ENCODE measurements at places on chromosomes 3 and 15.

DNA sequence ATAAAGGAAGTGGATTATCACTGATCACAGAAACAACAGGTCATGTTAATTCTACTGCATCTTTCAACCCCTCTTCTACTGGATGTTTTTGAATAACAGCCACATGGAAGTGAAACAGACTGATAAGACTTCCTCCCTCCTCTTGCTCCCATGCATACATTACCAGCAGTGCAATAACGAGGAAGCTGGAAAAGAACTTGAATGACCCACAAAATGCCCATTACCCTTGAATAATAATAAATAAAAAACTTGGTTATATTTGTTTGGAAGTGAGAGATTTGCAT is 51.6 kb downstream of the RARB start:
- no peak for DNase-seq

DNA sequence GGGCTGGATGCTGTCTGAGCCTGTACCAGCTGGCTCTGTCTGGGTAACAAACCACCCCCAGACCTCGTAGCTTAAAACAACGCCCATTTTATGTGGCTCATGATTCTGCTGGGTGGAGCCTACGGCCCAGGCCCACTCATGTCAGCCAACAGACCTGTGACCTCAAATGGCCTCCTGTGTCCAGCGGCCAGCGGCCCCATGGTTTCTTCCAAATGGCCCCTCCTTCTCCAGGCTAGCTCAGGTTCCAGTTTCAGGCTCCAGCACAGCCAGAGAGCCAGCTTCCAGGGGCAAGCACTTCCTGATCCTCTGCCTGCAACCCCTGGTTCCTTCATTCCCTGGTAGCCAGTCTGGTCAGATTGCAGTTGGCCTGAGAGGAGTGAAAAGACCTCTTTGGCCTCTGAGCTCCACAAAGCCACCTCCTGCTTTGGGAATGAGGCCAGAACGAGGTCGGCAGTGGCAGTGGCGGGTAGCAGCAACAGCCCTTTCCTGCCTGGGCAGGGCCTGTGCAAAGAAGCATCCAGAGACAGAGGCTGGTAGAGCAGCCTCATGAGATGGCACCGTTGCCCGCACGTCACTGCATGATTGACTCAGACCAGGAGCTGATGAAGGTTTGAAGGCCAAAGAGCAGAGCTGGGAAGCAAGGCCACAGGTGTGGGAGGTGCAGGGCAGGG is 21.0 kb upstream of the PLXNA1 start:
- DNase-seq = no peak

DNA sequence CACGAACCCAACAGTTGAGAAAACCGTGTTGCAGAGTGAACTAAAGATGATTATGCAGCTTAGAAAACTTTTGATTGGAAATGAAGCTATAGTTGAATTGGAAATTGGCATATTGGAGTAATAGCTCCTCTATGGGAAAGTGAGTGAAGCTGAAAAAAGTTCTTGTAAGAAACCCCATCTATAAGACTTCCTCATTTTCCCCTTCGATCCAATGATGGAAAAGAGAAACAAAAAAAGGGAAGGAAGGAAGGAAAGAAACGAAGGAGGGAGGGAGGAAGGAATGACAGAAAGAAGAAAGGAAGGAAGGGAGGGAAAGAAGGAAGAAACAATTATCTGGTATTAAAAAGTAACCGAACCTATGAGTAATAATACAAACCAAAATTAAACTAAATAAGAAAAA is 791.8 kb upstream of the NR2F2 start:
- DNase-seq = no peak

DNA sequence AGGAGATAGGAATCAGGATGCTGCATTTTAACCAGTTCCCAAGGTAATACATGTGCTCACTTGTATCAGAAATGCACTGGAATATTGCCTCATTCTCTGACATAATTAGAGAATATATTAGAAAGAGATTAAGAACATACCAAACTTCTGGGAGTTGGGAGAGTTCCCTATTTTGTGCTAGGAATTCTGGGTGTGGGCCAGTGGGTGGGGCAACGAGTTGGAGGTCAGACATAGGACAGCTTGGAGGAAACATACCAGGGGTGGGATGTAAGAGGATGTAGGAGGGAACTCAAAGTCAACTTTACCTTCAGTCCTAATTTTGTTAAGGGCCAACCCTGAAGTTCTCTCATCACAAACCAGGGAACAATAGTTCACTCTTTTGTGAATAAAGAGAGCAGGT is 83.6 kb downstream of the SLC7A14 start:
- DNase-seq = no peak

DNA sequence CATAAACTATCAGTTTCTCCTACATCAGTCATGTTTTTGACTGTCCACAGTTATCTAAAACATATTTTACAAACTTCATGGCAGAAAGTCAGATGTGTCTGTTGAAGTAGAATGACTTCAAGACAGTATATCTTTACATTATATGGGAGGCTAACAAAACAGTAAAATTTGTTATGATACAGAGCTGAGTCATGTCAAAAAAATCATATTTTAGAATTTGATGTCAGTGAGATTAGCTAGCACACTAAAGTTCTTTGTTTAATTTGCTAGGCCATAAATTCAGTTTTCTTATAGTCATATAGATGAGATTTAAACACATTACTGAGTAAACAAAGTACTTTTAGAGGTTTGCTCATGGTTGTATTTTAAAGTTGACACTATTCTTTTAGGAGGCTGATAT is 80.3 kb upstream of the IGSF10 start:
- no peak for DNase-seq

- DNase-seq = no peak
Observed at GRCh38 chr3:117200962-117201361, 491.4 kb downstream of the TUSC7 start.

- no peak for DNase-seq
Observed at GRCh38 chr15:73141216-73141900, 89.1 kb downstream of the NEO1 start.

GRCh38 chr3:146476094-146476740 is 6.9 kb upstream of the PLSCR2 start:
- no peak for DNase-seq

GRCh38 chr15:25565470-25566264 is 126.8 kb upstream of the UBE3A start:
- DNase-seq = no peak

DNA sequence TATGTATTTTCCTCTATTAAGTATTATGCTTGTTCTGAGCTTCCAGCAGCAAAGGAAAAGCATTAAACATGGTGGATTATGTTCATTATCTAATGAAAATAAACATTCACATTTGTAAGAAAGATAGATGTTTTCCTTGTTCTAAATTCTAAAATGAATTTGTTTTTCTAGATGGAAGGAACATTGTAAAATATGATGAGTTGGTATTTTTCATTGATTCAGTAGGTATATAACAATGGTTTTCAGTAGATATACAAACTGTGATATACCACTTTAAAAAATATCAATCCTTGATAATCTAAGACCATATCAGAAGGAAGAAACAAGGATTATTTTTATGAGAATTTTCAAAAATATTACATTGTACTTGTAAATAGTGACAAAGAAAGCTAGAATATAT is 290.6 kb upstream of the GOLIM4 start:
- no peak for DNase-seq

DNA sequence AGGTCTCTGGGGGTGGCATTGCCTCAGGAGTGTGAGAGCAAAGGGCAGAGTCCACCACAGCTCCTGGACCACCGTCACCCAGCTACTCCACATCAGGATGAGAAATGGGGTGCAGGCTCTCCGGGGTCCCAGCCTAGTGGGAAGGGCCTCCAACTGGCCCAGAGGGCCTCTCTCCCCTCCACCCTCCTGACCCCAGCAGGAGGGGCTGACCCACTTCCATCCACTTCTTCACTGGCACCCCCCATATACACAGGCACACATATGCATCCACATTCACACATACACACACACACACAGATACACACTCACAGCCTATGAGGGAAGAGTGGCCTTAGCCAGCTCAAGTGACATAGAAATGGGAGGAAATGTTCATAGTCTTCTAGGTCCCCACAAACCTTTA is 286.0 kb downstream of the OCA2 start:
- DNase-seq = no peak

DNA sequence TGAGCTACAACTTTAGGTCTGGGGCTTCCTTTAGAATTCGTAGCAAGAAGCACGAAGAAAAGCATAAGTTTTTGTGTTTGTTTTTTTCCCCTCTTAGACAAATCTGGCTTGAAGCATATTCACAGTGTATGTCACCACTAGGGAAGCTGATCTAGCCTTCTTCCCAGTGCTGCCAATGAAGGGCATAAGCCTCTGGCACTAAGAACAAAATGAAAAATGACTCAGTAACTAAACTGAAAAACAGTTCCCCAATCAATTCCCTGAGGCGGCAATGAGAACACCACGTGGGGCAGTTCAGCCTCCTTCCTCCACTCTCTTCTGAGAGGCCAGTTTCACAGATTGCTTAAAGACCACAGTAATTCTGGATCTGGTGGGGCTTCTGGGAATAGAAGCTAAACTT is 338.1 kb downstream of the GAP43 start:
- DNase-seq = no peak

GRCh38 chr3:161794551-161794950 is 297.9 kb downstream of the OTOL1 start:
- DNase-seq = no peak

DNA sequence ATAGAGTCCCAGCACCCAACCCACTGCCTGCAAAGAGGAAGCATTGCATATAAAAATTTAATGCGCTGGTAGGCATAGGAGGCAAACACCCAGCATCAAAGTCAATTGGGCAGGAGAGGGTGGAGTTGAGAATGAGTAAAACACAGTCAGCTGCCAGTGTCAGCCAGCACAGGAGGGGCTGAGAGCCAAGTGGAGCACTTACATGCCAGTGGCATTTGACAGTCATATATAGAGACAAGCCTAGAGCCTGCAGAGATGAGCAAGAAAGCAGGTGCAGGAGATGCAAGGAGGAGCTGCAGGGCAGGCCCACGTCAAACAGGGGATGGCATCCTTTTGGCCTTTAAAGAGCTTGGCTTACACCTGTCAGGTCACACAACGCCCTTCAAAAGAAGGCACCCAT is 27.6 kb upstream of the ZFAND6 start:
- DNase-seq = no peak

DNA sequence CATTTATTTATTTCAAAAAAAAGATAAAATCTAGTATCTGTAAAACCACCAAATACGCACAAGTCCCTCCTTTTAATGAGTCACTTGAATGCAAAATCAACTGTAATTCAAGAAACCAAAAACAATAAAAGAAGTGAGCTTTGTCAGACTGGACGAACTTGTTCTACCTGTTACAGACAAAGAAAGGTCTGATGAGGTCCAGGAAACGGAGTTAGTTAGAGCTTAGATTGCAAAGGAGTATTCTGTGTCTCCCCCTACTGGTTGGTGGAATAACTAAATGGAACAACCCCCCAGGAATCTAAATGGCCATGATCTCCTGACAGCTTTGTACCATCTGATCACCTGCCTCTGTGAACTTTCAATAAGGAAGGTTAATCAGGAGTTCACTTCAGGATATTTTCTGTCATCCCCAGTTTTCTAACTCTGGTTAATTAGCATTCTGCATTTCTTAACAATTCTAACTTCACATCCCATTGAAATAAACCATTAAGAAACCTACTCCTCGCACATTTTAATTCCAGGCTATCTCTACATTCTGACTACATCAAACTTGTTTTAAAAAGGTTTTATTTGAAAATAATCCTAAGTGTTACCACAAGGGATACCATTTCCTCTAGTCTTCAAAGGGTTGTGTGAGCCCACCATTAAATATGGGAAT is 333.0 kb upstream of the SATB1 start:
- DNase-seq = peak; percentile 3

- no peak for DNase-seq
Observed at GRCh38 chr3:41346698-41347270, 147.5 kb downstream of the CTNNB1 start.

- DNase-seq = no peak
Observed at GRCh38 chr15:77580996-77581682, 51.6 kb downstream of the LINGO1 start.

- DNase-seq = no peak
Observed at GRCh38 chr15:69848551-69849231, 249.0 kb downstream of the TLE3 start.

DNA sequence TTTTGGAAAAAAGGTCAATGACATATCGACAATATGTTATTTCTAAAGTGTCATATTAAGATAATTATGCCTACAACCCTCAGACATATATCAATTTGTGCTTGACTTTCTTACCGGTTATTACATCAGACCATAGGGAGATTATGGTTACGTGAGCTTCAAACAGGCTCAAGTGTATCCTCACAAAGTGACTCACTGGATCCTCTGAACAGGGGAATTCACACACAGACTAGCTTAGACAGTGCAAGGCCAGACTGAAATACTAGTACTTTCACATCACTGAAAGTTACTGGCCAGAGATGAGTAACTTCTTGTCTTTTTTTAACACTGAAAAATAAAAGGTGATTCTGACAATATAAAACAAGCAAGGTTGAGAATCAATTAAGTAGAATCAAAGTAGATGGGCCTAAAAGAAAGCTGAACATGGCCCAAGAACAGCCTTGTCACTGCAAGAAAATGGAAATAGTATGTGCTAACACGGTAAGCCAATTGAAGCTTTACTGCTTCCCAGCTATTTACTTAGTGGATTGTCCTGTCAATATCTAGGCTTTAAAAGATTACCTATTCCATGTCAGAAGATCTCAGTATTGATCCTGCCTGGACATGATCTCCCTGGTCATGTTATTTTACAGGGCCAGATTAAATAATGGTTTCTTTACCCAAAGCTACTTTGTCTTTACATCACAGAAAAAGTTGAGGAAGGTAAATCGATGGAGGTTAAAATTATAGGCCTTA is 848.6 kb downstream of the ROBO1 start:
- no peak for DNase-seq

- peak; percentile 57 for DNase-seq
Observed at GRCh38 chr3:23776352-23776891, 29.3 kb upstream of the UBE2E1 start.

GRCh38 chr3:195692781-195693427 is 27.9 kb upstream of the MUC20 start:
- no peak for DNase-seq

DNA sequence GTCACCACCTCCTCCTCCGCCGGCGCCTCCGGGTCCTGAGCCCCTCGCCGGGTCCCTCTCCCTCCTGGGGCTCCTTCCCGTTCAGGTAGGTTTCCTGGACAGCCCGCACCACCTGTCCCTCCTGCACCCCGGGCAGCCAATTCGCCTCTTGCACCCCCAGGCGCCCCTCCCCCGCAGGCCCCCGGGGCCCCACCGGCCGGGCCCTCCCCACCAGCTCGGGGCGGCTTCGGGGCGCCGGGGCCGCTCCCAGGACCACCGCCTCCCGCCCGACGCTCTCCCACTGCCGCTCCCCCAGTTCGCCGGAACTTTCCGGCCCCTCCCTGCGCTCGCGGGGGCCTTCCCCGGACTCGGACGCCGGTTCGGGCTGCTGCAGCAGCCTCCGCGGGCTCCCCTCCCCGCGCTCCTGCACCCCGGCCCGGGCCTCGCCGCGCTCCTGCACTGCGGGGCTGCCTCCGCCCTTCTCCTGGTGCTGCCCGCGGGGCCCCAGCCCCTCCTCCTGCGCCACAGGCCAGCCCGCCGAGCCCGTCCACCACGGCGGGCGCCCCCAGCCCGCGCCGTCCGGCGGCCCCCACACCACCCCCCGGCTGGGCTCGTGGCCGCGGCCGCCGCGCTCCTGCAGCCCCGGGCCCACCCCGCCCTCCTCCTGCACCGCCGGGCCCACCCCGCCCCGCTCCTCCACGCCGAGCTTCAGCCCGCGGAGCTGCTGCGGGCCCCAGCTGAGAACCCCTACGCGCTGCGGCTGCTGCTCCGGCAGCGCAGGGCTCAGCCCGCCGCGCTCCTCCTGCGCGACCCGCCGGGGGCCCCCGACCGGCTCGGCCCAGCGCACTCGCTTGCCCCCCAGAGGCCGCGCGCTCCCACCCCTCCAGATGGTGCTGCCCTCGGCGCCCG is 587 bp upstream of the TNK2 start:
- no peak for DNase-seq

GRCh38 chr3:58789385-58789784 is 122.8 kb upstream of the FAM3D start:
- no peak for DNase-seq

Measured in astrocyte of the cerebellum (primary cell).